ENCODE measurements at places on chromosomes 12 and 14. TPM values are rescaled to one million over a fixed set of nuclear protein-coding genes. Genes with fewer than 3 reads are reported as not detected.

Gene KRT72
- polyA plus RNA-seq: not detected

Gene GPR162
- polyA plus RNA-seq: not detected

Gene RSRC2
- 33.6 TPM for polyA plus RNA-seq

Gene MRPS35
- 83.5 TPM for polyA plus RNA-seq

Gene ART4
- not detected for polyA plus RNA-seq

Gene PTGER2
- polyA plus RNA-seq: not detected

Gene CCDC38
- polyA plus RNA-seq: not detected

Gene PTPN6
- polyA plus RNA-seq: 398 TPM

Gene TRIM9
- not detected for polyA plus RNA-seq

Gene MMP17
- polyA plus RNA-seq: 6.4 TPM

Gene EID3
- polyA plus RNA-seq: 16.4 TPM

Gene LTBP2
- polyA plus RNA-seq: 0.21 TPM

Gene ANKS1B
- not detected for polyA plus RNA-seq

Gene LRRK2
- polyA plus RNA-seq: 12.1 TPM

Gene PLA2G1B
- polyA plus RNA-seq: not detected

Gene MYL2
- not detected for polyA plus RNA-seq

Gene LAG3
- not detected for polyA plus RNA-seq
